B cell (primary cell): ENCODE measurements at places on chromosomes 6 and 20. TPM values are rescaled to one million over a fixed set of nuclear protein-coding genes. Genes with fewer than 3 reads are reported as not detected.

- H3K4me1 ChIP-seq, result no peaks in the 10 kb centered on the region
- H3K4me3 ChIP-seq, result no peak overlapping the region
- H3K27me3 ChIP-seq, result no peaks in the 10 kb centered on the region
- DNase-seq, result no peak
- no peak overlapping the region for H3K27ac ChIP-seq
Measured at GRCh38 chr6:51511081-51511480, 576.3 kb downstream of the PKHD1 start.

- H3K27ac ChIP-seq, result no peak overlapping the region
- DNase-seq, result no peak
- no peak overlapping the region for H3K4me3 ChIP-seq
- no peaks in the 10 kb centered on the region for H3K27me3 ChIP-seq
- no peaks in the 10 kb centered on the region for H3K36me3 ChIP-seq
Measured at GRCh38 chr20:41798930-41799502, 180.8 kb upstream of the CHD6 start.

DNA sequence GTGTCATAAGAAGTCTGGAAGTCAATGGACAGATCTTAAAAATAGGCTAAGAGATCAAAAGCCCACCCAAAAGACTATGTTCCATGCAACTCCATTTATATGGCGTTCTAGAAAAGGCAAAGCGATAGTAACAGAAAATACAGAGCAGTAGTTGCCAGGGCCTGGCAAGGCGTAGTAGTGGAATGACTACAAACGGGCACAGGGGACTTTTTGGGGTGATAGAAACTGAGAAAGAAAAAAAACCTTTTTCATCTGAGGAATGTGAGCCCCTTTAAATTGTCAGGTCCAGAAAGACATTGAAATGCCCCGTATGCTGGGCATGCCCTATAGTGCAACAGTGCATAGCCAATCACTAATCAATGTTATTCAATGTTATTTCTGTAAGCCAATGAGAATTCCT is 47.2 kb upstream of the FAM50B start:
- no peak for DNase-seq
- no peak overlapping the region for H3K27ac ChIP-seq
- no peaks in the 10 kb centered on the region for H3K27me3 ChIP-seq
- H3K36me3 ChIP-seq, result no peaks in the 10 kb centered on the region

- no peak overlapping the region for H3K4me3 ChIP-seq
- no peaks in the 10 kb centered on the region for H3K4me1 ChIP-seq
- H3K36me3 ChIP-seq, result no peaks in the 10 kb centered on the region
- no peak overlapping the region for H3K27ac ChIP-seq
- no peaks in the 10 kb centered on the region for H3K27me3 ChIP-seq
Measured at GRCh38 chr6:133610227-133610840, 278.6 kb upstream of the TCF21 start.

DNA sequence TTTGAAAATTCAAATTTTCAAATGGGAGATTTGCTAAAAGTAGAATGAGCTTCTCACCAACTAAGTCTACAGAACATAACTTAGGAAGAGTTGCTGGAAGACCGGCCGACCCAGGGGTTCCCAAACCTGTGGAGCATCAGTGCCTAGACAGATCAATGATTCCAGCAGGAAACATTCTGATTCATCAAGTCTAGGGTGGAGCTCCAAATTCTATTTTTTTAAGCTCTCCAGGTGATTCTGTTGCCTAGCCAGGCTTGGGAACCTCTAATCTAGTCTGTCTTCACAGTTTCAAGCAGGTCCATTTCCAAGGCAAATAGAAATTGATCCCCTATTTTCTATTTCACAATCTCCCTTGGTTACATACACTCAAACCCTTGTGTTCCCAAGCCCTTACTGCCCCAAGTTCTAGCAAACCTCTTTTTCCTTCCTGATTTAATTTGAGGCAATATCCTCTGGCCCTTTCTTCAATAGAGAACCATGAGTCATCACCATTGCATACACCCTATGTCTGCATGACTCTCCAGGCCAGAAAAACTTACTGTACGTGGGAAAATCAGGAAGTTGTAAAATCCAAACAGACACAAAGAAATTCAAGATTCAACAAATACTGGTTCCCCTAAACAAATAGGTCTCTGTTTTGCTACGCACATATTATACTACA is 8.9 kb downstream of the ATXN1 start:
- H3K27ac ChIP-seq, result no peak overlapping the region
- DNase-seq, result no peak
- H3K4me3 ChIP-seq, result no peak overlapping the region

- H3K27me3 ChIP-seq, result peaks cover 14% of the 10 kb centered on the region
- no peaks in the 10 kb centered on the region for H3K36me3 ChIP-seq
- H3K4me3 ChIP-seq, result no peak overlapping the region
- H3K4me1 ChIP-seq, result peaks cover 9% of the 10 kb centered on the region
Measured at GRCh38 chr20:58173091-58173490, 55.4 kb downstream of the ANKRD60 start.

DNA sequence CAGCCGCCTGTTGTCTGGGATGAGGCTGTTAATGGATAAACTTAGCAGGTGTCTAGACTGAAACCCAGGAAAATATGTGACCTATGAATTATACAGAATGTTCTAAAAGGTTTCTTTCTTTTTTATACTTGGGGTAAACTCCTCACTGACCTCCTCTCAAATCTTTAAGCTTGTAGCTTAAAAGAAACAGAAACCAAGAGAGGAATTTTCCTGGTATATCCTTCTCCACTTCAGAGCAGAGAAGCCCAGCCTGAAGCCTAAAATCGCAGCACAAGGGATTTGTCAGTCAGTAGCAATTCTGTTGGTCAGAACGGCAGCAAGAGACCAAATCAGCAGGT is 99.4 kb upstream of the RIPOR2 start:
- no peaks in the 10 kb centered on the region for H3K27me3 ChIP-seq
- H3K27ac ChIP-seq, result peak overlapping the region; percentile 78
- no peak overlapping the region for H3K4me3 ChIP-seq
- H3K4me1 ChIP-seq, result peaks cover 48% of the 10 kb centered on the region
- no peak for DNase-seq

DNA sequence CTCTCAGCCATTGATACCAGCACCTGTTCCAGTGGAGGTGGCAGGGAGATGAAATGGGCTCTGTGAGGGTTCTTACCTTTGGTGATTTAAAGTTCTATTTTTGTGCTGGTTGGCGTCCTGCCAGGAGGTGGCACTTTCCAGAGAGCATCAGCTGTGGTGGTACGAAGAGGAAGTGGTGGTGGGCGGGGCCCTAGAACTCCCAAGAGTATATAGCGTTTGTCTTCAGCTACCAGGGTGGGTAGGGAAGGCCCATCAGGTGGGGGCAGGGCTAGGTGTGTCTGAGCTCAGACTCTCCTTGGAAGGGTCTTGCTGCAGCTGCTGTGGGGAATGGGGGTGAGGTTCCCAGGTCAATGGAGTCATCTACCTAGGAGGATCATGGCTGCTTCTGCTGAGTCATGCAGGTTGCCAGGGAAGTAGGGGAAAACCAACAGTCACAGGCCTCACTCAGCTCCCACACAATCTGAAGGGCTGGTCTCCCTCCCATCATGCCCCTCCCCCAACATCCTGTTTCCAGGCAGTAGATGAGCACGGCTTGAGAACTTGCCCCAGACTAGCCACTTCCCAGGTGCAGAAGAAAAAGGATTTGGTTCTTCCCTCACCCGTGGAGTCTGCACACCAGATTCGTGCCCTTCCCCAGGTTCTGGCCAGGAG is 46.6 kb downstream of the MOXD1 start:
- peak; percentile 94 for DNase-seq
- H3K36me3 ChIP-seq, result no peaks in the 10 kb centered on the region
- H3K27ac ChIP-seq, result peak overlapping the region; percentile 95
- no peaks in the 10 kb centered on the region for H3K27me3 ChIP-seq

GRCh38 chr6:27768556-27768955 is 143.6 kb downstream of the OR2B2 start:
- no peak overlapping the region for H3K4me3 ChIP-seq
- H3K27me3 ChIP-seq, result peaks cover 9% of the 10 kb centered on the region
- DNase-seq, result no peak
- H3K36me3 ChIP-seq, result no peaks in the 10 kb centered on the region
- no peak overlapping the region for H3K27ac ChIP-seq
- H3K4me1 ChIP-seq, result peaks cover 20% of the 10 kb centered on the region

DNA sequence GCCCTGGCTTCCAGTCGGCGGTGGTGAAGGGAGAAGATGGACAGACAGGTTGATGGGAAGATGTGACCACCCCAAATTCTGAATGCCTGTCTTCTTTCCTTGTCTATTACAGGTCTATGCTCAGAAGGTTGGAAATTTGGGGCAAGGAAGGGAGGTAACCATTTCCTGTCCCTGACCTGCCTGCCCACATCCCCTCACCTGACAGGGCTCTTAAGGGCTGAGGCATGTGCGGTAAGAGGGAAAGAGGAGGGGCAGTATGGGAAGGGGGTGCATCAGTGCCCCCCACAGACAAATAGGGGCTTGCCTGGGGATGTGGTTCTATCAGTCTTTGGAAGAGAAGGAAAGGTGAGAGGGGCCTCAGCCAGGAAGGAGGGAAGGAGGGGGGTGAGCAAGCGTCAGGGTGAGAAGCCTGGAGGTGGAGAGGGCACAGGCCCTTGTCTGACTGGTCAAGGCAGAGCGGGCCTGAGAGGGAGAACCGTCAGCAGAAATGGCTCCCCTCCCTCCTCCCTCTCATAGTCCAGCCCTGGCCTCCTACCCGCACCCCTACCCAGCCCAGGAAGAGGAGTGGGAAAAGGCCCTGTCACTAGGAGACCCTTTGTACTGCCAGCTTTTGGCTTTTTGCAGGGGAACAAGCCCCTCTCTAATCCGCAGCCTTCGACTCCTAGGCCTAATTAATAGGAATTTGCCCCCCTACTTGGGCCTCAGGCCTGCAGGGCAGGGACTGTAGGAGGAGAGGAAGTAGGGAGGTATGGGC is 104.4 kb upstream of the FOXP4 start:
- H3K36me3 ChIP-seq, result no peaks in the 10 kb centered on the region
- H3K4me3 ChIP-seq, result no peak overlapping the region
- DNase-seq, result no peak

DNA sequence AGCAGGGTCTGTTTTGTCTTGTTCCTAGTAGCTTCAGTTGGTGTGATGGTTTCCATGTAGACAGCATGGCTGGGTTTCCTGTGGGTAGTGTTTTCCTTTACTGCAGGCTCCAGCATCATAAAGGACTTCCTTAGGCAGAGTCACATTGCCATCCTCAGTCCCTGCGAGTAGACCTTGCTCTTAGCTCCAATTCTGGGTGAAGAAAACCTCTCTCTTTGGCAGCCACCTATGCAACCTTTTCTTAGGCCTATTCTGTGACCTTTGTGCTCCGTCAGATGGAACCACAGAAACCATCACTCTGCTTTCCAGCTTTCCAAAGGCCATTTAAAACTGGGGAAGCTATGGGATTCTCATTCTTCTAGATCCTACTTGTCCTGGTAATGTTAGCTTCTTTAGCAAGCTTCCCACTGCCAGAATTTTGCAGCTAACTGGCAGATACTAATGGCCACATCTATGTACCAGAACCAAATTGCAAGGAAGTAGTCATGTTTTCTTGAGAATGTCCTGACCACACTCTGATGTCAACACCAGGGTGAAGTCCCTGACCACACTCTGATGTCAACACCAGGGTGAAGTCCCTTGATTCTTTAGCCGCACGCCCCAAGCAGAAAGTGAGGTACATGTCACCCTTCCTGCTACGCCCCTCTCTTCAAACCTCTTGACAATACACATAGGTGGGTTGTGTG is 646.6 kb upstream of the HS3ST5 start:
- H3K4me1 ChIP-seq, result no peaks in the 10 kb centered on the region
- no peak overlapping the region for H3K4me3 ChIP-seq
- no peaks in the 10 kb centered on the region for H3K36me3 ChIP-seq
- no peak overlapping the region for H3K27ac ChIP-seq

- H3K36me3 ChIP-seq, result no peaks in the 10 kb centered on the region
- peak overlapping the region; percentile 5 for H3K27ac ChIP-seq
- H3K4me3 ChIP-seq, result no peak overlapping the region
- H3K4me1 ChIP-seq, result no peaks in the 10 kb centered on the region
- no peaks in the 10 kb centered on the region for H3K27me3 ChIP-seq
Measured at GRCh38 chr6:90026216-90026615, 131.9 kb downstream of the GJA10 start.

GRCh38 chr6:34509782-34510181 is 43.9 kb downstream of the PACSIN1 start:
- no peaks in the 10 kb centered on the region for H3K4me1 ChIP-seq
- H3K36me3 ChIP-seq, result no peaks in the 10 kb centered on the region
- no peak overlapping the region for H3K4me3 ChIP-seq
- H3K27me3 ChIP-seq, result no peaks in the 10 kb centered on the region
- no peak overlapping the region for H3K27ac ChIP-seq

GRCh38 chr6:7145885-7146828 is 38.4 kb downstream of the RREB1 start:
- peak; percentile 50 for DNase-seq
- H3K36me3 ChIP-seq, result no peaks in the 10 kb centered on the region
- H3K4me1 ChIP-seq, result peaks cover 44% of the 10 kb centered on the region
- H3K27ac ChIP-seq, result peak overlapping the region; percentile 26

- H3K4me1 ChIP-seq, result peaks cover 29% of the 10 kb centered on the region
- H3K27ac ChIP-seq, result no peak overlapping the region
- H3K27me3 ChIP-seq, result no peaks in the 10 kb centered on the region
- H3K4me3 ChIP-seq, result no peak overlapping the region
- no peaks in the 10 kb centered on the region for H3K36me3 ChIP-seq
- DNase-seq, result no peak
Measured at GRCh38 chr6:37985355-37985754, 165.8 kb downstream of the ZFAND3 start.

DNA sequence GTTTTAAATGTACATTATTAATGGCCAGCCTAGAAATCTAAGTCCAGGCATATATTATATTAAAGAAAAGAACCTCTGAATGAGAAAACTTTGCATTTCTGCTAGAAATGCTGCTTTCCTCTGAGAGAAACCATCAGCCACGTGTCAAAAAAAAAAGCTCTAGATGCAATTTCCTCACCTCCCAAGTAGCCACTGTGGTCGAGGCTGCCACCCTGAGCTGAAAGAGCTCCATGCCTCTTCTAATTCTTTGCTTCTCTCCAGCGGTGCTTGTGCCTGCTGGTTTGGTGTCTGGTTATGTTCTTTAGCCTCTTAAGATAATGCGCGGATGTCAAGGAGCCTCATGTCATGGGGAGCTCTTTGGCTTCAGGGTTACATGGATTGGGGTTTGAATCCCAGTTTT is 316.0 kb downstream of the TFAP2C start:
- H3K36me3 ChIP-seq, result no peaks in the 10 kb centered on the region
- H3K4me3 ChIP-seq, result no peak overlapping the region
- no peaks in the 10 kb centered on the region for H3K4me1 ChIP-seq
- no peaks in the 10 kb centered on the region for H3K27me3 ChIP-seq

SLA2 gene
- total RNA-seq, result 0.58 and 0.76 TPM in 2 replicates

OR2J2 gene
- total RNA-seq, result not detected in 2 replicates

KCNB1 gene
- total RNA-seq, result 0.05 and 0.12 TPM in 2 replicates

CGA gene
- not detected in 2 replicates for total RNA-seq

GTSF1L gene
- 0.84 TPM in 1 of 2 replicates, not detected in the other for total RNA-seq

SMPDL3A gene
- total RNA-seq, result 1.2 and 2.0 TPM in 2 replicates
